ENCODE measurements at places on chromosomes 11 and 22. TPM values are rescaled to one million over a fixed set of nuclear protein-coding genes. Genes with fewer than 3 reads are reported as not detected.

DNA sequence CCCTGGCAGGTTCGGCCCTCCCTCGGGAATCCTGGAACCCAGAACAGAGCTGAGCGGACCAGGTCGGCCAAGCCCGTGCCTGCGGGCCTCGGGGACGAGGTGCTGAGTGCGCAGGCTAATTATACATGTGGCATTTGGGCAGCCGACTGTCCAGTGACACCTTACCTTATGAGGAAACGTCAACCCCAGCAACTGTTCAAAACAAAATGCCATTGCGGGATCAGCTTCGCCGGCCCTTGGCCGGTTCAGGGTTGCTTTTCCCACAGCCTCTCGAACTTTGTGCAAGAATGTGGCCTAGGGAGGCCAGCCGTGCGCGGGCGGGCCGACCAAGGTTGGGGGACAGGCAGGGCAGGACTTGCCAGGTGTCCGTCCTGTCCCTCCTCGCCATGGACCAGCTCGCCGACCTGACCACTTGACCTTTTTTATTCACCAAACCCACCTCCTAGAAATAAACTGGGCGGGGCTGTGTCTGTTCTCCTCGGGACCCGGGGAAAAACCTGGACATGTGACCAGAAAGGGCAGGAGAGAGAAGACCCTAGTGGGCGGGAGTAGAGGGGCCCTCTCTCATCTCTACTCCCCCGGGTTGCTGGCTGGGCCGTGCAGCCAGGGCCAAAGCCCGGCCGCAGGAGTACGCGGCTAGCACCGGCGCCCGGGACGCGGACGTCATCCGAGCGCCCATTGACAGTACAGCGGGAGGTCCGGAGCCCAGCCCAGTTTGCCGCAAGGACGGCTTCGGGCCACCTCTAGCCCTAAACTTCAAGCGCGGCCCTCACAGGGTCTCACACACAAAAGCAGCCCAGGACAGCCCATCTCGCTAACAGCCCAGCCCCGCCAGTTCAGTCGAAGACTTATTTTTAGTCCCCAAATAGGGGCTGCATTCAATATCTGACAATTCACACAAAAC is 134.3 kb upstream of the C11orf58 start:
- H3K4me1 ChIP-seq = peaks cover 8% of the 10 kb centered on the region
- DNase-seq = no peak
- no peaks in the 10 kb centered on the region for H3K36me3 ChIP-seq
- H3K4me3 ChIP-seq = peak overlapping the region; percentile 58

The FXYD2 gene
- not detected for total RNA-seq

GRCh38 chr11:94178331-94178730 is 49.7 kb downstream of the PANX1 start:
- H3K4me1 ChIP-seq = no peaks in the 10 kb centered on the region
- no peaks in the 10 kb centered on the region for H3K27me3 ChIP-seq
- H3K36me3 ChIP-seq = peaks cover 29% of the 10 kb centered on the region

DNA sequence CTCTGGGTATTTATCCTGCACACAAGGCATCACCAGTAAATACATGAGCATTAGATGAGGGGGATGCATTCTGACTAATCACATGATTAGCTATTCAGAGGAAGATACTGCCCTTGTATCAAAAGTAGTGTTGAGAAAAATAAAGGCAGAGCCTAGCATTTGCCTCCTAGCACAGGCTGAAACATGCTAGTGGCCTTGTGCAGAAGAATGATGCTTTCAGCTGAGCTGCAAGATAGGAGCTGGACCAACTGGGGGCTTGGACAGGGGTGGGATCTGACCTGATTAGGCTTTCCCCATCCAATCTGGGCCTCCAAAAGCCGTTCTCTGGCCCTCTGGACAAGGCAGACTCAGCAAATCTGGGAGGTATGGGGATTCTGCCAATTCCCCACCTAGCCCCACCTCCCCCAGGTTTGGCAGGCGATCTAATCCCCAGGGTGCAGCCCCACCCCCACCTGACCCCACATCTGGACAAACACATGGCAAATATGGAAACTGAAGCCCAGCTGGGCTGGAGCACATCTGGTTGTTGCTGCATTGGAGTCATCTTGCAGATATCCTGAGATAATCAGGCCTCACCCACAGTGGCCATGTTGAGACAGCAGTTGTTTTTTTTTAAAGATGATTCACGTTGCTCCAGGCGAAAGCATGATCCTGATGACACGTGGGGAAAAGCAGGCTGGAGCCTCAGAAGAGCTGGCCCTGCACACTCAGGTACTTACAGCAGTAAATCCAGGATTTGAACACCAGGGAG is 4.4 kb upstream of the MISFA start:
- no peak overlapping the region for H3K27ac ChIP-seq
- peaks cover 10% of the 10 kb centered on the region for H3K4me1 ChIP-seq
- H3K27me3 ChIP-seq = no peaks in the 10 kb centered on the region
- H3K4me3 ChIP-seq = no peak overlapping the region
- DNase-seq = peak; percentile 12
- H3K36me3 ChIP-seq = 0 out of 2 replicates have a peak, but pooled peaks cover 5% of the 10 kb centered on the region

The TMEM134 gene
- 73.5 TPM for total RNA-seq

- H3K4me3 ChIP-seq = no peak overlapping the region
- H3K27me3 ChIP-seq = no peaks in the 10 kb centered on the region
- no peaks in the 10 kb centered on the region for H3K4me1 ChIP-seq
- DNase-seq = no peak
- H3K27ac ChIP-seq = no peak overlapping the region
Observed at GRCh38 chr11:71164186-71164585, 88.2 kb downstream of the SHANK2 start.

The MIEF1 gene
- total RNA-seq = 22.1 TPM

DNA sequence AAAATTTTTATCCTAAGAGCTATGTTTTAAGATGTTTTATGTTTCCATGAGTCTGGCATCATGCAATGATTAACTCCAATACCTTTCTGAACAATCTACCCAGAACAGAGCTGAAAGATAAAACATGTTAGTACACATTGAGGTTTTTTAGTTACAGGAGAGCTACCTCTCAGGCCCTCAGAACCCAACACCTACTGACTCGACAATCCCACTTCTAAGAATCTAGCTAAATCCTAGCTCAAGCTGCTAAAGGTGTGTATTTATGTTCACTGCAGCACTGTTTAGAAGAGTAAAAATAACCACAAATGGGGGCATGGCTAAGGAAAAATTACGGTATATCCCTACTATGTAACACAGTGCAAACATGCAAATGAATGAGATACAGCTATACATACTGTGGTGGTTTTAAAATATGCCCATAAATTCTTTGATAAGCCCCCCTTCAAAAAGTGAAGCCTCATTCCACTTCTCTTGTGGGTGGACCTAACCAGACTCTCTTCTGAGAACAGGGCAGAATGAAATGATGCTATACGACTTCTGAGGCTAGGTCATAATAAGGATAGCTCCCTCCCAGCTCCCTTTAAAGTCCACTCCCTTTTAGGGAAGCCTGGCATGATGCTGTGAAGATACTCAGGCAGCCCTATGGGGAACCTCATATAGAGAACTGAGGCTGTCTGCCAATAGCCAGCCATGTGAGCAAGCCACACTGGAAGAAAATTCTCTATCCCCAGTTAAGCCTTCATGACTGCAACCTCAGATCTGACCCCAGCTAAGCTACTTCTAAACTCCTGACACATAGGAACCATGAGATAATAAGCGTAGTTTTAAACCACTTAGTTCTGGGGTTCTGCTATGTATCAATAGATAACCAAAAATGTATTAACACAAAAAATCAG is 29.5 kb downstream of the TMEM123 start:
- no peak overlapping the region for H3K4me3 ChIP-seq
- no peaks in the 10 kb centered on the region for H3K27me3 ChIP-seq

DNA sequence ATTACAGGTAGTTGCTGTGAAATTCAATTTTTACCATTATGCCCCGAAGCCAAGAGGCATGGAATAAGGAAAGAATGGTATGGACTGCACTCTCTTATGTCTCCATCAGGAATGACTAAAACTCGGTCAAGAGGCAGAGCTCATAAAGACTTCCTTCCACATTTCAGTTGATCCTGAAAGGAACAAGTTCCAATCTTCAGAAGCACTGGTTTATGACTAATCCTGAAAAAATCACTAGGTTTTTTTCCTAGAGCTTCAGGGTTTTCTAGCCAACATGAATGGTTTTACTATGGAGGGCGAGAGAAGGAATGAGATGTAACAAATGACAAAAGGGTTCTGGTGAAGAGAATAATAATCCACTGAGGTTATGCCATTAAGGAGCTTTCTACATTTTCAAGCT is 832.2 kb downstream of the NTM start:
- no peaks in the 10 kb centered on the region for H3K4me1 ChIP-seq
- H3K27me3 ChIP-seq = peaks cover 35% of the 10 kb centered on the region
- H3K4me3 ChIP-seq = no peak overlapping the region
- H3K27ac ChIP-seq = no peak overlapping the region

All from PC-3 (cell line).